ENCODE measurements at places on chromosomes 4 and X.

DNA sequence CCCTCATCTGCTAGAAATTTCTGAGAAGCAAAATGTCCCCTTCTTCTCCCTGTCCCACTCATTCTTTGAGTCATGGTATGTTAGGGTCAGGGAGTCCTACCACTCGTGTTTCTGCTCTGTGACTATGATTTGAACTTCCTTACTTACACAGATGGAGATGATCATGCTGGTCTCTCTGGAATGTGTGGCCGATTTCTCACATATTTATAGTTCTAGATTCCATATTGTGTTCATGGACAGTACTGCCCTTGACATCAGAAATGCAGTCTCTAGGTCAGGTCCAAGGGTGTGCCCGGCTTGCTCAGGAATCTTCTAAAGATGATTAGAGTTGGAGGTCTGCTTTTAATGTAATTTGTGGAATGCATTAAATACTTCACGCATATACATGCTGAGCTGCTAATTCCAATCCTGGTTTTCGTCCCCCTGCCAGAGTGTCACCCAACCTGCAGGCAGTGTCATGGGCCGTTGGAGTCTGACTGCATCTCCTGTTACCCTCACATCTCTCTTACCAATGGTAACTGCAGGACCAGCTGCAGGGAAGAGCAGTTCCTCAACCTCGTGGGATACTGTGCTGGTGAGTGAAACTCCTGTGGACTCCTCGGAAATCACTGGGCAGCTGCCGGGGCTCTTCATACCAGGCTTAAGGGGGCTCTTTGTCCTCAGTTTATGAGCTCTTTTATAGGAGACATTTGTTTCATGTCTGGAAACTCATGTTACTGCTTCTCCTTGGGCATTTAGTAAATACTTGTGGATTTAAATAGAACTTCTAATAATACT lies 214.1 kb upstream of the ANXA3 start:
- DNase-seq: no peak

DNA sequence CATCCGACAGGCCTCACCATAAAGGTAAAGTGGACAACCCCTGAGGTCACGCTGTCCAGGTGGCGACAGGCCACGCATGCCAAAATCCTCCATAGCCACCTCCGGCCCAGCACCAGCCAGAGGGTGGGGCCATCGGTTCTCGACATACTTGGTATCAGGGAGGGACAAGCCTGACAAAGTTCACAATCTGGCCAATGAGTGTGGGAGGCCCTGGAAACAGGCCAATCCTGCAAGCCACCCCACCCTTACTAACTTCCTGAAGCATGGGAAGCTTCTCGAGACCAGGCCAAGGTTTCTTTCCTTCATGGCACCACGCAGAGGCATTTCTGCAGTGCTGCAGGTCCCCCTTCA lies 73.8 kb downstream of the MTMR1 start:
- no peak for DNase-seq

GRCh38 chr4:21893136-21893535 lies 55.4 kb downstream of the KCNIP4 start:
- DNase-seq: no peak

- DNase-seq: peak; percentile 6
Observed at GRCh38 chr4:112411781-112412550, 104.0 kb downstream of the NEUROG2 start.

DNA sequence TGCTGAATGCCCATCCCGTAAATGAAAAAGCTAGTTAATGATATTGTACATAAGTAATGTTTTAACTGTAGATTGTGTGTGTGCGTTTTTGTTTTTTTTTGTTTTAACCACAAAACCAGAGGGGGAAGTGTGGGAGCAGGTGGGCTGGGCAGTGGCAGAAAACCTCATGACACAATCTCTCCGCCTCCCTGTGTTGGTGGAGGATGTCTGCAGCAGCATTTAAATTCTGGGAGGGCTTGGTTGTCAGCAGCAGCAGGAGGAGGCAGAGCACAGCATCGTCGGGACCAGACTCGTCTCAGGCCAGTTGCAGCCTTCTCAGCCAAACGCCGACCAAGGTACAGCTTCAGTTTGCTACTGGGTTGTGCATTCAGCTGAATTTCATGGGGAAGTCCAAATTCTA lies at the start of gene SPP1:
Gene SPP1 (plus strand): TSS at position 249 of the 400 bp plus-strand sequence. CDS start 1,182 bp downstream, outside the sequence.
- peak; percentile 73 for DNase-seq

GRCh38 chr4:95638920-95639501 lies 90.2 kb upstream of the UNC5C start:
- DNase-seq: no peak

DNA sequence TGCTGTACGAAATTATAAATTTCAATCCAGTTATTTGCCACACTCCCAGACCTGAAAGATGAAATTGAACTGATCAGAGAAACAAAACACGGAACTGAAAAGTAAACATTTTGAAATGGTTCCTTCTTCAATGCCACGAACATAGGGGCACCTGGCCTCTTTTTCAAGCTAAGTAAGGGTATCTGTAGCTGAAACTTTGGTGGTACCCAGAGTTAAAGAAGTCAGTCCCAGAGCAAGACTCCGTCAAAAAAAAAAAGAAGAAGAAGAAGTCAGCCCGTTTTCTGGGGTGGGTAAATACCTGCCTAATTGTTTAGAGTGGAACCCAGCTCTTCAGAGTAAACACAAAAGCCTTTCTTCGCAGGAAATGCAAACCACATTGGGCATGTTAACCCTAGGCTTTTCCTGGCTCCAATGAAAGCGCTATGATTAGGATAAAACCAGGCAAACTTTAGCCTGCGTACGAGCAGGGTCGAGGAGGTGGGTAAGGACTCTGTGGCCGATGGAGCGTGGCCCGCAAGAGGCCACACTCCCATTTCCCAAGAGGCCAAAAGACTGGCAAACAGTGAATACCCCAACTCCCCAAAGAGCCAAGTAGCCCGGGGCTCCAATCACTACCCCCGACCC lies 1.3 kb downstream of the ANTXR2 start:
- DNase-seq: no peak

- no peak for DNase-seq
Observed at GRCh38 chr4:59570860-59571476, 1629.2 kb upstream of the ADGRL3 start.

GRCh38 chr4:108042927-108043326 lies 53.2 kb downstream of the HADH start:
- DNase-seq: no peak

DNA sequence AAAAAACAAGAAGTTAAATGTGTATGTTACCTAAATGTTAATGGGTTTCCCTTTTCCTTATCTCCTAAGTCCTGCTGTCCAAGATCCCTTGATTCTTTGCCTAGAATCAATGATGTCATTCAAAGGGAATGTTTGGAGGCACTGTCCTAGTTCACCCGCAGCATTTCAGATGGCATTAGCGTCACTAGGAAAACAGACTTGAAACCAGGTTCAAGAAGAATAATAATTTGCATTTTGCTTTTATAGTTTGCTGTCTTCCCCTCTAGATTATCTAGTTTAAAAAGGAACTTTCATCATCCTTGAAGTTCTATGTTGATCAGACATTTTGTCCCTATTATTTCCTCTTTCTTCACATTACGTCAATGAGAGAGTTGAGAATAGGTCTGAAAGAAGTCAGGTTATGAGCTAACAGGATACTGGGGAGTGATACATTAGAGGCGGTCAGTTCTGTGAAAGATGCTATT lies 234.1 kb upstream of the PGRMC2 start:
- no peak for DNase-seq

DNA sequence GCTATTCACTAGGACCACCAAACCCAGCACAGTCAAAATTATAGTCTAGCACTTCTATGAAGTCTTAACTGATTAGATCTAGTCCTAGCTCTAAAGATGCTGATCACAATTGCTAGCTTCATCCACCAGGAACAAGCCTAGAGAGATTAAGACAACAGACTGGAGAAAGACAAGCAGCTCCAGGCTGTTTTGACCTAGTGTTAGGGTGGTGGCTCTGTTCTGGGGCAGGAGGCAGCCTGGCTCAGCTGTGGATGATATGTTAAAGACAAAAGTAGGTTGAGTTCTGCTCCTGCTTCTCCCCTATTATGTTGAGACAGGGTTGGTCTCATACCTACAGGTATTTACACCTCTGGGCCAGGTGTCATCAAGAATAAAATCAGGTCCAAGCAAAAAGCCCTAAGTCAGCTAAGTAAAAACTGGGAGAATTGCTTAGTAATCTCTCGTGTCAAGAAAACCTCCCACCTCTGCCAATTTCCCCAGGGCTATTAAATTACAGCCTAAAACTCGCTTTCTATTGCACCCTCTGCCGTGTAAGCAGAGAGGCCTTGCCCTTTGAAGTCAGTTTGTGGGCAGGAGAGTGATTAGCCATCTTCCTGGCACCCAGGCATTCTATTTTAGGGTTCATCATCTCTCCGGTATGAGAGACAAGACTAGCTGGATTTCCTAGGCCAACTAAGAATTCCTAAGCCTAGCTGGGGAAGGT lies 39.9 kb downstream of the RAB40AL start:
- DNase-seq: no peak

- DNase-seq: no peak
Observed at GRCh38 chrX:44060221-44060620, 87.0 kb upstream of the NDP start.

DNA sequence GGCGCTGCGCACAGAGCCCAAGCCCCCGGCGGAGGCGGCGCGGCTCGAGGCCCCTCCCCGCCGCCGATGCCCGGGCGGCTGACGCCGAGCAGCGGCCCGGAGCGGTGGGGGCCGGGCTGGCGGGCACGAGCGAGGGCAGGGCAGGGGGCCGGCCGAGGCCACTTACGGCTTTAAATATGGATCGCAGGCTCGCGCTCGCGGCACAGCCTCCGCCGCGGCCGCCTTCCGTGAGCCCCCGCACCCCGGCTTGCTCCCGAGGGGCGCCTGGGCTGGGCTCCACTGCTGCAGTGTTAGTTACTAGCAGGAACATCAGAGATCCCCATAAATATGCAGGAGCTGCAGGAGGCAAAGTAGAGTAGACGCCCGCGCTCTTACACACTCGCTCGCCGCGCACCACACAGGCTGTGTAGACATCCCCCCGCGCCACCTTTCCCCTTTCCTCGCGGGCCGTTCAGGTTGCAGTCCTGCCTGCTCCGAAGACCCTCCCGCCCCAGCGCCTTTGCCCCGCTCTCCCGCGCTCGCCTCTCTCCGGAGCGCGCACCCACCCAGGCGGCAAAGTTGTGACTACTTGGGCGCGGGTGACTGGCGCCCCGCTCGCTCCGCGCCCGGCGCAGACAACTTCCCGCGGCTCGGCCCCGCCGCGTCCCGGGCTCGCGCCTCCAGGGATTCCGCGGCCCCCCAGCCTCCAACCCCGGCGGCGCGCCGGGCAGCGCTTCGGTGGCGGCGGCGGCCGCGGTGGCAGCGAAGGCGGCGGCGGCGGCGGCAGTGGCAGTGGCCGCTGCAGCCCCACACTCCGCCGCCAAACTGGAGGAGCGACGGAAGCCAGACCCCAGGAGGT lies 152.0 kb upstream of the SLC4A4 start:
- no peak for DNase-seq

DNA sequence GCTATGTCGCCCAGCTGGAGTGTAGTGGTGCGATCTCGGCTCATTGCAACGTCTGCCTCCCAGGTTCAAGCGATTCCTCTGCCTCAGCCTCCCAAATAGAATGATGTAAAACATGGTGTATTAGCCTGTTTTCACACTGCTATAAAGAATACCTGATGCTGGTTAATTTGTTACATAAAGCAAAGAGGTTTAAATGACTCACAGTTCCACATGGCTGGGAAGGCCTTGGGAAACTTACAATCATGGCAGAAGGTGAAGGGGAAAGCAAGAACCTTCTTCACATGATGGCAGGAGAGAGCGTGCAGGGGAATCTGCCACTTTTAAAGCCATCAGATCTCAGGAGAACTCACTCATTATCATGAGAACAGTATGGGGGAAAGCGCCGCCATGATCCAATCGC lies 1191.8 kb downstream of the ARAP2 start:
- no peak for DNase-seq

DNA sequence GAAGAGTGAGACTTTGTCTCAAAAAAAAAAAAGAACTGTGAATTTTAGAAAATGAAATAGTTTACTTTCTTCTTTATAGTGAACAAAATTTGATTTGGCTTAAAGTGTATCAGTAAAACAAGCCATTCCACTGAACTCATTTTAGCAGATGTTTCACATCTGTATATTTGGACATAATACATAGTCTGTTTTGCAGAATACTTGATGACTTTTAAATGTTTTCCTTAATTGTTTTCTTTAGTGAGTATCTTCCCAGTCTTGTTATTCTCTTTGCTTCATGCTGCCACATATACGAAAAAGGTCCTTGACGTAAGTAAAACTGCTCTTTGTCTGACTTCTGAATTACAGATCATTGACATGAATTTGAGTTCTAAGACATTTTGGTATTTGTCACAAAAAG lies 8.3 kb downstream of the TMEM33 start:
- no peak for DNase-seq

- DNase-seq: no peak
Observed at GRCh38 chrX:135425026-135425965, 3.6 kb downstream of the SMIM10L2A start.

GRCh38 chrX:38992441-38993096 lies 191.3 kb downstream of the MID1IP1 start:
- DNase-seq: peak; percentile 1

GRCh38 chrX:32987142-32987541 lies 224.2 kb downstream of the DMD start:
- DNase-seq: no peak

- DNase-seq: no peak
Observed at GRCh38 chrX:136849395-136849794, 31.1 kb downstream of the RBMX start.

- DNase-seq: no peak
Observed at GRCh38 chr4:11565213-11565612, 136.5 kb upstream of the HS3ST1 start.

GRCh38 chr4:5218376-5219069 lies 167.2 kb downstream of the STK32B start:
- no peak for DNase-seq

DNA sequence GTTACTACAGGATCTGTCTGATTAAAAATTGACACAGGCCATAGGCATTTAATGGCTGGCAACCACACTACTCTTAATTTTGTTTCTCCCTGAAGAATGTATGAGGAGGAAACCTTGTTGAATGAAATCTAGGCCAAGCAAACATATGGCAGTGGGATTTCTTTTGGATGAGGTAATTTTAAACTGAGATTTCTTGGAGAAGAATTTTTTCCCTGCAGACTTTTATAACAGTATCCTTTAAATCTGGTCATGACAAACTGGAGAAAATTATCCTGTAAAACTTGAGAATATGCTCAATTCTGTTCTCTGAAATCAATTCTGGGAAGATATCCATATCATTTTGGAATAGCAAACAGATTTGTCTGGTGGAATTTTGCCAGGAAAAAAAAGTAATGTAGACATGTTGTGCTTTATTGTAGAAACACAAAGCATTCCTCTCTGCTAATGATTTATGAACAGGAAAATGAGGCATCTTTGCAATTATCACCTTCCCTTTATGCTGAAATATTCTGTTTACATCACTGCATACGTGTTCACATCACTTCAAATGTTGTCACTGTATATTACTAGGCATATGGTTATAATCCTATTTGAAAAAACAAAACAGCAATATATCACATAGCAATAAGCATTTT lies 108.3 kb upstream of the ARSJ start:
- no peak for DNase-seq

DNA sequence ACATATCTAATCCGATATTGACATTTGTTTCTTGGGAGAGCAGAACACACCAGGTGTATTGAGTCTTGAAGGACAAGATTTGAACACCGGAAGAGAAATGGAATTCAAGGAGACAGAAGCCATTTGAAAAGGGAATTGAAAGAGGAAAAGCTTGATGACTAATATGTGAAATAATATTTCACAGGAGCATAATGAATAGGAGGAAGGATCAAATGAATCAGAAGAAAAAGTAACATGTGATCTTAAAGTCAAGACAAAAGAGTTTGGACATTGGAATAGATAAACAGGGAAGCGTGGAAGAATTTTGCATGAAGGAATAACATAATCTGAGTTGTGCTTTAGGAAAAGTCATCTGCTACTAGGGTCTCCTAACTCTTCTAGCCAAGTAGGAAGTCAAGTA lies 145.5 kb upstream of the PDHA2 start:
- no peak for DNase-seq

GRCh38 chr4:143383005-143383574 lies 46.4 kb downstream of the GAB1 start:
- DNase-seq: no peak
